Glomerular endothelial cell (primary cell): ENCODE measurements at places on chromosomes 7 and 10. TPM values are rescaled to one million over a fixed set of nuclear protein-coding genes. Genes with fewer than 3 reads are reported as not detected.

The BAIAP2L1 gene
- total RNA-seq = 5.1 and 6.4 TPM in 2 replicates

- DNase-seq = no peak
Measured at GRCh38 chr10:121460733-121461132, 137.5 kb downstream of the FGFR2 start.

The ADAM22 gene
- 0.39 and 1.1 TPM in 2 replicates for total RNA-seq

DNA sequence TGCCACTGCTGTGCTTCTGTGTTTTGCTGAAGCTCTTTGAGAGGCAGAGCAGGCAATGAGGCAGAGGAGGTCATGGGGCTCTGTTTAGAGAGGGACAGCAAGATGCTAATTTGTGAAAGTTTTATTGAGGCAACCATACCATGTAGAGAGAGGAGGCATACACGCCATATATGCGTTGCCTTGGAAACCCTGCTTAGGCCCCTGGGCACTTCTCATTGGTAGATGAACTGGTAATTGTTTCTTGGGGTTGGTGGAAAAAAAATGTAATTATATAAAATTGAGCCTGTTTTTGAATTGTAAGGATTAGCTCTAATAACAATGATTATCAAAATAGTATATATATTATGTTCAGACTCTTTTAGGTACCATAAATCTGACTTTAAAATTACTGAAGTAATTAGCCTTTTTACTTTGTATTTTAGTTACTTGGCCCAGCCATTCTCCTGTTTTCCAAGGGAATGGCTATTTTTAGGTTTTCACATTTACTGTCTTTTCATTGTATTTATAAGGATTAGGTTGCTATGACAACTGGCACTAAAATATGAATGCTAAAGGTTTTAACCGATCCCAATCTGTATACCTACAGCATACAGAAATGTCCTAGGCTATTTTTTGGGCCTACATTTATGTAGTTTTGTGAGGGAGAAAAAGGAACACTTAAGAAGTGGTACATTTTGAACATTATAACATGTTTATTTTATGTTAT lies 52.4 kb downstream of the BZW2 start:
- no peak for DNase-seq

GRCh38 chr7:703049-703448 lies 23.4 kb upstream of the DNAAF5 start:
- no peak for DNase-seq

- DNase-seq = no peak
Measured at GRCh38 chr10:67785098-67785497, 52.9 kb downstream of the DNAJC12 start.

The CNTNAP2 gene
- under 0.01 and 0.97 TPM in 2 replicates for total RNA-seq

GRCh38 chr10:93799155-93799708 lies 41.5 kb downstream of the LGI1 start:
- no peak for DNase-seq

- DNase-seq = no peak
Measured at GRCh38 chr7:151900591-151900985, 23.7 kb upstream of the PRKAG2 start.

DNA sequence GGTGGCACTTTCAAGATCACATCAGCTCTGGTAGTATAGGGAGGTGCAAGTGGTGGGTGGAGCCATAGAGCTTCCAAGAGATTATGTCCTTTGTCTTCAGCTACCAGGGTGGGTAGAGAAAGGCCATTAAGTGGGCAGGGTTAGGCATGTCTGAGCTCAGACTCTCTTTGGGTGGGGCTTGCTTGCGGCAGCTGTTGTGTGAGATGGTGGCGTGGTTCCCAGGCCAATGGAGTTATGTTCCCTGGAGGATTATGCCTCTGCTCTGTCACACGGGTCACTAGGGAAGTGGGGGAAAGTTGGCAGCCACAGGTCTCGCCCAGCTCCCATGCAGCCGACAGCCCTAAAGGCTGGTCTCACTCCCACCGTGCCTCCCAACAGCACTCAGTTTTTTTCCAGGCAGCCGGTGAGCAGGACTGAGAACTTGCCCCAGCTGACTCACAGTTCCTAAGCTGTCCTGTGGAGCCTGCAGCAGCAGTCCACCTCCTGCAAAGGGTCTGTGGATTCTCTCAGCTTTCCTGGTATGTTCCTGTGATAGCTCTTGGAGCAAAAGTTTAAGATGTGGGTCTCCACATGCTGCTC lies 459.0 kb downstream of the SH2D4B start:
- DNase-seq = no peak

DNA sequence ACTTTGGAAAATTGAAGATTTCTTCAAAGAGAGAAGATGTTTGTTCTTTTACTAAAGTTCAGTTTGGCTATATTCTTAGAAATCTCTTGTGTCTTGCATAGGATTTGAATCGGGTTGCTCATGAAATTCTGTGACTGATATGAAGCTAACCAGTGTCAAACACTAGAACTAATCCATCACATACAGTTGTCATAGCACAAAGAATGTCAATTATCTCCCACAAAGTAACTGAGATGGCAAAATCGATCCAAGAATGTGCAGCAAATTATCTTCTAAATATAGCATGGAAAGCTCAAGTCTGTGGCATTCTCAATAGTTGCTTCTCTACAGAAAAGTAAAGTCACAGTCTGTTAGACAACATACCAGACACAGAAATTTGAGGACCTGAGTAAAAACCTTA lies 768.1 kb upstream of the LRRN3 start:
- no peak for DNase-seq

GRCh38 chr10:10782603-10783002 lies 235.1 kb upstream of the CELF2 start:
- no peak for DNase-seq

GRCh38 chr10:113073549-113074189 lies 123.6 kb downstream of the TCF7L2 start:
- DNase-seq = no peak

- DNase-seq = no peak
Measured at GRCh38 chr10:102696736-102697135, 17.5 kb downstream of the ARL3 start.

DNA sequence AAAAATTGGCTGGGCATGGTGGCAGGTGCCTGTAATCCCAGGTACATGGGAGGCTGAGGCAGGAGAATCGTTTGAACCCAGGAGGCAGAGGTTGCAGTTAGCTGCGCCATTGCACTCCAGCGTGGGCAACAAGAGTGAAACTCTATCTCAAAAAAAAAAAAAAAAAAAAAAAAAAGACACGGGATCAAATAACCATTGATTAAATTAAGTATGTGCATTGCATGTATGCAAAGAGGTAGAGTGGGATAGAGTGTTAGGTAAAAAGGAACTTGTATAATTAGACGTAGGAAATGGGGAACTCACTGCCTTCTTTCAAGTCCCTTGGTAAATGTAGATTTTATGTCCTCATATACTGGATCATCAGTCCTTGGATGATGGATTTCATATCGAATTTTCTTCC lies 13.1 kb downstream of the VCL start:
- no peak for DNase-seq

- no peak for DNase-seq
Measured at GRCh38 chr10:35451151-35452016, 115.1 kb downstream of the CCNY start.

The UPK3BL2 gene
- 9.7 and 11.7 TPM in 2 replicates for total RNA-seq

GRCh38 chr10:7998831-7999230 lies 55.7 kb upstream of the GATA3 start:
- DNase-seq = no peak

DNA sequence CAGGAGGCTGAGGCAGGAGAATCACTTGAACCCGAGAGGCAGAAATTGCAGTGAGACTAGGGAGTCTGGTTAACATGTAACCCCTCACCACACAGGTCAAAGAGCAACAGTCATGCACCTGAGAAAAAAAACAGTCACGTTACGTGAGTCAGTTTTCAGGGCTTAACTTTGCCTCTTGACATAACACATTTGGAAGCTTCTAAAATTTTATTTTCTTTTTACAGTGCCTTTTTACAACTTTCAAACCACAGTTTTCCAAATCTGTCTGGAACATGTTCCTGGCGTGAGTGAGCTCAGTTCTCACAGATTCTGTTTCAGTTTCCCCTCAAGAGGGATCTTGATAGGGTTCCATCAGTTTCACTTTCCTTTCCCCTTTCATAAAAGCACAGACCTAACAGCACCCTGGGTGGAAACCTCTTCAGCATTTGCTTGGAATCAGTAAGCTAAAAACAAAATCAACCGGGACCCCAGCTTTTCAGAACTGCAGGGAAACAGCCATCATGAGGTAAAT lies 4.4 kb downstream of the IFIT3 start:
- no peak for DNase-seq

The COL13A1 gene
- total RNA-seq = 20.1 and 38.7 TPM in 2 replicates

DNA sequence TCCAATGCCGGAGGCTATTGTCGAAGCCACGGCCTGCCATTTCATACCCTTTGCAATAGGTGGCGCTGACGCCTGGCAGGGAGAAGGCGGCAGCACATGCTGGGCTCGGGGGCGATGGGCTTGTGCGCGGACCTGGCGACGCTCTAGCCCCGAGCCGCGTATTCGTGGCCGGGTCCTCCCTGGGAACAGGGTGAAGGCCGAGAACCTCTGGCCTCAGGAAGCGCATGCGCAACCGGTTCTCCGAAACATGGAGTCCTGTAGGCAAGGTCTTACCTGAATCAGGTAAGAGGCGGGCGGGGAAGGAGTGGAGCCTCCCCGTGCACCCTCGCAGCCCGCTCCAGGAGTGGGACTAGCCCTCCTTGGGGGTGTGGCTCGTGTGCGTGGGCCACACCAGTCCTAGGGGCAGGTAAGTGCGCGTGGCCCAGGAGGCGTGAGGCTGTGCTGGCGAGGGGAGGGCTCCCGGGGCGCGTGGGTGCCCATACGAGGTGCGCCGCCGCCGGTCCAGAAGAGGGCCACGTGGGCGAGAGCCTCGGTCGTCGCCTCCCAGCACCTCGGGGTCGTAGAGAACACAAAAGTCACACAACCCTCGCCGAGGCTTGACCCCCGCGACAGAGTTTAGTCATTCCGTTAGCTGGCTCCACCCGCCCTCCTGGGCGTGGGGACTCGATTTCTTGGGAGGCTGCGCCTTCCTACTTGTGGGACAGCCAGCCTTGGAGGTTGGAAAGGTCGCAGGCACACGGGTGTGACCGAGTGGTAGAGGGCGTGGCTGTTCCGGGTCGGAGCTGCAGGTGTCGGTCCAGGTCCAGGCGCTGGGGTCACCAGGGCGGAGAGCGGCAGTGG lies 5.6 kb upstream of the MEST start:
- DNase-seq = no peak

DNA sequence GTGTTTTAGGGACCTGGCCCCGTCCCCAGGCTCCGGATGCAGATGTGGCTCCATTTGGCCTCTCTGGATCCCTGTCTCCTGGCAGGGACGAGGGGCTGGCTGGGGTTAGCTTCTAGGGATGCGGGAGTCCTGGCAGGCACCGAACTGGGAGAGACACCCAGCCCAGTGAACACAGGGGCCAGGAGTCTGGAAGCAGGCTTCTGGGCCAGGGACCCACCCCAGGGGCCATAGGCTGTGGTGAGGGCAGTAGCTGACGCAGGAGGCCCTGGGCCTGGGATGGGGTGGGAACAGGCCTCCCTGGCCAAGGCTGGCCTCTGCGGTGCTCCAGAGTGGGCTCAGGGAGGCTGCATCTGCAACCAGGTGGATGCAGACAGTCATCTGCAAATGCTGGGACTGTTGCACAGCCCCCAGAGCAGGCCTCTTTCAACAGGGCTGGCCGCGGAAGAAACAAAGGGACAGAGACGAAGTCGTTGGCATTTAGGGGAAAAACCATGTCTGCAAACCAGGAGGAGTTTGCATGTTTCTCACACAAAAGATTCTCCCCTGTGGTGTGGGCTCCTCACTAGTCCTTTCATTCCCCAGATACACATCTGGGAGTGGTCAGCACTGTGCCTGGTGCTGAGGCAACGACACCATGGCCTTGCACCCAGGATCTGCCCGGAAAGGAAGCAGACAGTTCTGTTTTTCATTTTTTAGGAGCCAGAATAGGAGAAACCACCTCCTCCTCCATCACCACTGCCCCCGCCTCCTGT lies 36.4 kb upstream of the ZNF488 start:
- DNase-seq = no peak

The GRID2IP gene
- not detected in 2 replicates for total RNA-seq

The ANKRD2 gene
- 0.24 TPM in 1 of 2 replicates, not detected in the other for total RNA-seq

The GPR141 gene
- total RNA-seq = not detected in 2 replicates

DNA sequence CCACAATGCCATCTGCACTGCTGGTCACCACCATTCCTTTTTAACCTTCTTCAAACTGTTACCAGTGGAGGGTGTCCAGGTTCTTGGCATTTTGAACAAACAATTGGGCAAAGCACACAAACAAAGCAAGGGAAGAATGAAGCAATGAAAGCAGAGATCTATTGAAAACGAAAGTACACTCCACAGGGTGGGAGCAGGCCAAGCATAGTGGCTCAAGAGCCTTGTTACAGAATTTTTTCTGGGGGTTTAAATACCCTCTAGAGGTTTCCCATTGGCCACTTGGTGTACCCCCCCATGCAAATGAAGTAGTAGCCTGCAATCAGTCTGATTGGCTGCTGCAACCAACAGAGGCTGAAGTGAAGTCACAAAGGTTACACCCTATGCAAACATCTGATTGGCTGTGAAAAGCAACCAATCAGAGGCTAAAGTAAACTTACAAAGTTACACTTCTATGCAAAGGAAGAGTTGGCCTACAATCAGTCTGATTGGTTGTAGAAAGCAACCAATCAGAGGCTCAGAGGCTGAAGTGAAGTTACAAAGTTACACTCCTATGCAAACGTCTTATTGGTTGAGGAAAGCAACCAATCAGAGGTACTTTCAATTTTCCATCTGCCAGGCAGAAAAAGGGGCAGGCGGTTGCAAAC lies 103.2 kb upstream of the WAC start:
- DNase-seq = no peak

The NKX1-2 gene
- total RNA-seq = not detected in 2 replicates

GRCh38 chr10:130174328-130174727 lies 38.1 kb downstream of the GLRX3 start:
- no peak for DNase-seq

DNA sequence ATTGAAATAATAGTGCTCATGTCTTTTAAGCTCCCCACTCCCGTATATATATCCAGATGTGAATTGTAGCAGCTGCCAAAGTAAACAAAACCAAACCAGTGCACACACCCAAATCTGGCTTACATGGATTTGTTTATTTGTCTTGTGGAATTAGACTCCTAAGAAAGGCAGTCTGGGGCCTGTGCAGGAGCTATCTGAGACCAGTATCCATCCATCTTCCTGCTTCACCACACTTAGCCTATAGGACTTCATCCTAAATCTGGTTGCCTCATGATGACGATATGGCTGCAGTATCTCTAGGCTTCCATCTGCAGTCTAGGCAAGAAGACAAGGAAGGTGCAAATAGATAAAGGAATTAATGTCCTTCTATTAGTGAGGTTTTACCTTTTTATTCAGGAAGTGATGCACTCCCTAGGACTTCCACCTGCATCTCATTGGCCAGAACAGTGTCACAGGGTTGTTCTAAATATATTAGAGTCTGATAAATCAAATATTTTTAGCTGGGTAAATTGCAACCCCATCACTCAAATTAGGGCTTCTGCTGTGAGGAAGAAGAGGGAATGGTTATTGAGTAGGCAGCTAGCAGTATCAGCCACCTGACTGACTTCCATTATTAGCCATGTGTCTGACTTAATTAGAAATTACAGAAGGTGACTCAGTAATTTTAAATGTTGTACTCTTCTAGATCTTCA lies 6.0 kb downstream of the WIPF3 start:
- no peak for DNase-seq
